ENCODE measurements at places on chromosomes 5 and 9. TPM values are rescaled to one million over a fixed set of nuclear protein-coding genes. Genes with fewer than 3 reads are reported as not detected.

HCN1 gene
- not detected for total RNA-seq

UGT3A1 gene
- total RNA-seq = not detected

ADAMTS2 gene
- not detected for total RNA-seq

FBP1 gene
- 14.0 TPM for total RNA-seq

BHMT2 gene
- not detected for total RNA-seq

PCDHGA5 gene
- total RNA-seq = 0.20 TPM

NFIB gene
- not detected for total RNA-seq

GRCh38 chr9:96417661-96418082 lies 498 bp downstream of the ZNF367 start:
- H3K4me1 ChIP-seq = peaks cover 35% of the 10 kb centered on the region
- no peaks in the 10 kb centered on the region for H3K36me3 ChIP-seq
- peak overlapping the region; percentile 86 for H3K4me3 ChIP-seq
- DNase-seq = no peak

GRCh38 chr9:12717907-12718306 lies 24.7 kb downstream of the TYRP1 start:
- H3K36me3 ChIP-seq = no peaks in the 10 kb centered on the region
- H3K4me1 ChIP-seq = no peaks in the 10 kb centered on the region
- no peak overlapping the region for H3K27ac ChIP-seq
- H3K27me3 ChIP-seq = no peaks in the 10 kb centered on the region
- no peak for DNase-seq

DNA sequence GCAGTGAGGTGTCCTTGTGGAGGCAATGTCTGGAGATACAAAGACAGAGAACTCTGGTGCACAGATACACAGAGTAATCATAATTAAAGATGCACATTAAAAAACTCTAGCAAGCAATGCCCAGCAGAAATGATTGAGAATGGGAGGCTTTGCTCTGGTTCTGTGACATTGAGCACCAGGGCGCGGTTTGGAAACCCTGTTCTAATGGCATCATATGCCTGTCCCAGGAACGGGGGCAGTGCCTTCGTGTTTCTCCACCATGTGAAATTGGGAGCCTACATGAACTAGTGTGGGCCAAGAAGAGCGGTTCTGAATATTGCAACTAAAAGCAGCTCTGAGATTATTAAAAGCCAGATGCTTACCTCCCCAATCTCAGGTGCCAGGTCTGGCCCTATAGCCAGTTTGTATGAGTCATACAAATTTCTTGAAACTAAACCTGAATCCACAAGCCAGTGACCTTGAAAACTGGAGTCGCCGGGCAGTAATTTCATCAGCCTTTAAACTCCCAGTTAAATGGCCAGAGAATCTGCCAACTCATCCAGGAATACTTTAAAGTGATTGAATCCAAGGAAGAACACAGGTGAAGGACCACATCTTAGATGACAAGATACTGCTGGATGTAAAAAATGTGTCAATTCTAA lies 22.2 kb upstream of the CTSL start:
- no peaks in the 10 kb centered on the region for H3K4me1 ChIP-seq
- no peak overlapping the region for H3K27ac ChIP-seq
- DNase-seq = no peak
- H3K36me3 ChIP-seq = no peaks in the 10 kb centered on the region
- no peaks in the 10 kb centered on the region for H3K27me3 ChIP-seq

DNA sequence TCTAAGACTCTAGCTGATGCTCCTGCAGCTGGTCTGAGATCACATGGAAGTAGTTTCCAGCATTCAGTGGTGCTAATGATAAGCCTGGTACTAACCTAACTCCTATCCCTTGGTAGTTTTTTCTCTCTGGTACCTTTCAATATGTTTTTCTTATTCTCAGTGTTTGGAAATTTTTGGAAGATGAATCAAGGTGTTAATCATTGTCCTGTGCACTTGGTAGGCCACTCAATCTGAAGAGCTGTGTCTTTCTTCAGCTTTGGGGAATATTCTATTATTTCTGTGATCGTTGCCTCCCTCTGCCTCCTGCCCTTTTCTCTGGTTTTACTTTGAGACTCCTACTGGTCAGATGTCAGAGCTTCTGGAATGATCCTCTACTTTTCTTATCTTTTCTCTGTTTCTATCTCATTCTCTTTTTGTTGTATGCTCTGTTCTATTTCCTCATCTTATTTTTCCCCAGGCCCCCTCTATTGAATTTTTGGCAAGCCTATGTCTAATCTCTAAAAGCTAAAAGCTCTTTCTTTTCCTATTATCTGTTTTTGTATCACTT lies 136.8 kb downstream of the APBA1 start:
- no peaks in the 10 kb centered on the region for H3K36me3 ChIP-seq
- H3K4me3 ChIP-seq = no peak overlapping the region
- DNase-seq = no peak
- no peak overlapping the region for H3K27ac ChIP-seq
- H3K4me1 ChIP-seq = no peaks in the 10 kb centered on the region
- no peaks in the 10 kb centered on the region for H3K27me3 ChIP-seq

- H3K4me1 ChIP-seq = no peaks in the 10 kb centered on the region
- H3K27ac ChIP-seq = no peak overlapping the region
- no peaks in the 10 kb centered on the region for H3K36me3 ChIP-seq
- no peak for DNase-seq
These were observed 71.9 kb downstream of the MAP1B start for GRCh38 chr5:72179028-72179815.

GRCh38 chr5:17121776-17122175 lies 95.7 kb upstream of the BASP1 start:
- H3K27ac ChIP-seq = no peak overlapping the region
- no peak overlapping the region for H3K4me3 ChIP-seq
- DNase-seq = no peak
- H3K36me3 ChIP-seq = no peaks in the 10 kb centered on the region

GRCh38 chr9:126329476-126330275 lies 3.0 kb downstream of the MVB12B start:
- H3K27me3 ChIP-seq = no peaks in the 10 kb centered on the region
- H3K27ac ChIP-seq = no peak overlapping the region
- no peaks in the 10 kb centered on the region for H3K36me3 ChIP-seq
- DNase-seq = peak; percentile 55
- H3K4me1 ChIP-seq = peaks cover 34% of the 10 kb centered on the region
- no peak overlapping the region for H3K4me3 ChIP-seq

GRCh38 chr9:962023-962422 lies 14.4 kb upstream of the DMRT3 start:
- H3K27me3 ChIP-seq = peaks cover 21% of the 10 kb centered on the region
- no peak overlapping the region for H3K27ac ChIP-seq
- no peak overlapping the region for H3K4me3 ChIP-seq
- no peak for DNase-seq

- no peaks in the 10 kb centered on the region for H3K36me3 ChIP-seq
- no peak overlapping the region for H3K4me3 ChIP-seq
- no peak for DNase-seq
These were observed 33.4 kb downstream of the DDX4 start for GRCh38 chr5:55771175-55771655.

DNA sequence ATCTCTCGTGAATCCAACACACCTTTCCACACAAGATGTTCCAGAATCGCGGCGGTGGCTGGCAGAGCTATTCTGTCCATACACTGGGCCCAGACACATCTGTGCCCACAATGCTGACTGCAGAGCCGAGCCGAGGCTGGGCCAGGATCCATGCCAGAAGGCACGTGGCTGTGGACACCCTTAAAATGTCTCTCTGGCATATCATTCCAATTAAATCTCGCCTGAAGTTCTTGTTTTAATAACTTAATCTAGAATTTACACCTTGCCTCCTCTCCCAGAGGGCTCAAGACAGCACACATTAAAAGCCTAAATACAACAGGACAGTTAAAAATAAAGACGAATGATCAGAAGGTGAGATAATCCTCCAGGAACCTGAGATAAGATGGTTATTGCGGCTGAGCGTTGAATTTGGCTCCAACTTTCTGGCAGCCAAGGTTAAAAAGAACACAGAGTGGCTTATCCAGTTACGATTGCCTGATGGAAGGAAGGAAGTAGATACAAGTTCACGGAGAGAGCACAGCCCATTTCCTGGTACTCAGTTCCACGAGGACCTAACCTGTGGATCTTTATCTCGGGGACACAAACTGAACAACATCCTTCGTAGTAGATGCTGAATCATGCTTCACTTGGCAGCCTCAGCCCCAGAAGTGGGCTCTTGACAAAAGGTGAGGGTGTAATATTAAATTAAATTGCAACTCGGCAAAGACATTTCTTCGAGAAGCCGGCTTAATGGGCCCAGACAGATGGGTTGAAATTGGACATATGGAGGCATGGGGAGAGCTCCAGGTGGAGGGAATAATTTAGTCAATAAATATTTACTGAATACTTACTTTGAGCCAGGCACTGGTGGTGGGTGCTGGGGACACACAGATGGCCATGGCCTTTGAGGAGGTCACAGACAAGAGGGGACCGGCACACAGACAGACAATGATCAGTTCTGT lies 86.0 kb upstream of the TBC1D2 start:
- DNase-seq = no peak
- no peaks in the 10 kb centered on the region for H3K4me1 ChIP-seq
- no peaks in the 10 kb centered on the region for H3K27me3 ChIP-seq
- no peaks in the 10 kb centered on the region for H3K36me3 ChIP-seq
- no peak overlapping the region for H3K27ac ChIP-seq

GRCh38 chr9:95003689-95004410 lies 277.4 kb downstream of the AOPEP start:
- DNase-seq = no peak
- peaks cover 38% of the 10 kb centered on the region for H3K27me3 ChIP-seq
- H3K4me3 ChIP-seq = peak overlapping the region; percentile 49
- peaks cover 10% of the 10 kb centered on the region for H3K4me1 ChIP-seq
- no peaks in the 10 kb centered on the region for H3K36me3 ChIP-seq

GRCh38 chr5:149808264-149808982 lies 78.3 kb downstream of the PPARGC1B start:
- no peak overlapping the region for H3K4me3 ChIP-seq
- H3K4me1 ChIP-seq = no peaks in the 10 kb centered on the region
- H3K27me3 ChIP-seq = no peaks in the 10 kb centered on the region
- H3K36me3 ChIP-seq = no peaks in the 10 kb centered on the region
- no peak for DNase-seq

- no peaks in the 10 kb centered on the region for H3K27me3 ChIP-seq
- H3K4me1 ChIP-seq = peaks cover 68% of the 10 kb centered on the region
These were observed 3.2 kb upstream of the SET start for GRCh38 chr9:128685636-128686489.

DNA sequence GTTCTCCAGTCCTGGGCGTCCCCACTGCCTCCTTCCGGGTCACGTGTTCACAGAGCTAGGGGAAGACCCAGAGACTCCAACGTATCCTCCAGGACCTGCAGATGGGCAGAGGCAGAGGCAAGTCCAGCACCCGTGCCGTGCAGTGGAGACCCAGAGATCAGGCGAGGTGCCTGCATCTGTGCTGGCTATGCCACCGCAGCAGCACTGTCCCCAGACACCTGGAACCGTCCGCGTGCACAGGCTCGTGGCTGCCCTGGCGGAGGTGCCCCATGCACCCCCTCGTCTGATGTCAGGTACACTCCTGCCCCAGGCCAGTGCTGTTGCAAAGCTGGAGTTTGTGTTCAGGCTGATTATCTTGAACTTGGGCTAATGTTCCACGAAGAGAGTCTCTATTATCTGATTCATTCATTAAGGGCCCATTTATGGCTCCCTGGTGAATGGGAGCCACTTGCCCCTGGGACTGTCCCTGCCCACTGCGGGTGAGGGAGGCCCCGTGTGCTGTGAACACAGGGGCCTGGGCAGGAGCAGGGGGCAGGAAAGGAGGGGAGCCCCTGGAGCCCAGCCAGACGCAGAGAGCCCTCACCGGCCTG lies 13.7 kb downstream of the IRX4 start:
- no peak overlapping the region for H3K4me3 ChIP-seq
- H3K36me3 ChIP-seq = no peaks in the 10 kb centered on the region
- DNase-seq = no peak
- H3K27ac ChIP-seq = no peak overlapping the region

DNA sequence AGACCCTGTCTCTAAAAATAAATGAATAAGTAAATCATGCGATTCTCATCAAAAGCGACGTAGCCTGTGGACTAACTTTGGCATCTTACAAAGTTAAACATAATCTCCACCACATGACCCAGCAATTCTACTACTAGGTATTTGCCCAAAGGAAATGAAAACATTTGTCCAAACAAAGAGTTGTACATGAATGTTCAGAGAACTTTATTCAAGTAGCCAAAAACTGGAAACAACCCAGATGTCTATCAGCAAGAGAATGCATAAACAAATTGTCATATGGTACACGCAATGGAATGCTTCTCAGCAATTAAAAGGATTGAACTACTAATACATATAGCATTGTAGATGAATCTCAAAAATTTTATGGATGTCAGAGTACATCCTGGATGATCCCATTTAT lies 82.6 kb downstream of the ADRB2 start:
- no peak for DNase-seq
- H3K27me3 ChIP-seq = no peaks in the 10 kb centered on the region
- H3K27ac ChIP-seq = no peak overlapping the region
- peaks cover 11% of the 10 kb centered on the region for H3K4me1 ChIP-seq
- no peaks in the 10 kb centered on the region for H3K36me3 ChIP-seq
